ENCODE measurements at places on chromosomes 3 and 15.

DNA sequence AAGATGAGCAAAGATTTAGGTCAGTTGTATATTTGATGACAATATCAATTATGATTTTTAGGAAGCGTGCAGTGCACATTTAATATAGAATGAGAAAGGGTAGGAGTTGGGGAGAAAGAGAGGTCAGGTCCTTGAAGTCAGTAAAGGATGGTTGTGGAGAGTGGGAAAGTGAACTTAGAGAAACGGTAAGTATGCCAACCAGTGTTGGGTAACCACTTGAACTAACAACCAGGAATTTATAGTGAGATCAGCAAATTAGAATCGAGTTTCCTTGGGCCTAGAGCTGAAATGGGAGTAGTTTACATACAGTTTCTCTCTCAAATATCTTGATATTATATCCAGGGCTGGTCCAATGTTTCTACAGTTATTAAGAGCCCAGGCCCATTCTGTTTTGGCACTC, 188.5 kb upstream of the RBMS3 start:
- no peak for DNase-seq

DNA sequence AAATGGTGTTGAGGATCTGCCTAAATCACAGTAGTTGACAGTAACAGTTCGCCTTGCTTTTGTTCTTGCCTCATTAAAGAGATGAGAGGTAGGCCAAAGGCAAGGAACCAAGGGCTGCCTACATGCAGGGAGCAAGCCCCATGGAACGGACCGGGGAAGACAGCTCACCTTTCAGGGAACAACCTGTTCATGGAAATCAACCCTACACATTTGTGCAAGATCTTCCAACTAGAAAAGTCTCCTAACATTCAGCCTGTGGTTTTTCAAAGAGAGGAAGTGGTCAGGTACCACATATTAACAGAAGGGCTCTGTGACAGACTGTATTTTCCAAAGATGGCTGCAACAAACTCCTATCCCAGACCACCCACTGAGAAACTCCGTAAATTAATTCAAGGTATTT, 1031.8 kb upstream of the NR2F2 start:
- DNase-seq = no peak

DNA sequence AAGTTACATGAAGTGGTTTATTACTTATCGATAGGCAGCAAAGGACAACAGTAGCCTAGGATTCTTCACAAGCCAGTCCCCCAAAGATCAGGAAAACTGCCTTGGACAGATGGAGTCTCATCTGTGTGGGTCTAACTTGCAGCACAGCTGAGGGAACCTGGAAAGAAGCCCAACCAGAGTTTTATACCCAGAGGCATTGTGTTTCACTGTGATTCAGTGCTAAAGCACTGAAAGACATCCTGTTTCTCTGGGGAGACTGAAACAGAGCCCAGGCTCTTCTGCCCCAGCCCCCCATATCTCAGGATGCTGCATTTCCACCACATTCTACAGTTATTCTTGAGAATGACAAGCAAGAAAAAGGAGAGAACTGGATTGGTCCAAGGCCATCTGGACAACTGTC, 48.2 kb upstream of the PYDC2 start:
- no peak for DNase-seq

DNA sequence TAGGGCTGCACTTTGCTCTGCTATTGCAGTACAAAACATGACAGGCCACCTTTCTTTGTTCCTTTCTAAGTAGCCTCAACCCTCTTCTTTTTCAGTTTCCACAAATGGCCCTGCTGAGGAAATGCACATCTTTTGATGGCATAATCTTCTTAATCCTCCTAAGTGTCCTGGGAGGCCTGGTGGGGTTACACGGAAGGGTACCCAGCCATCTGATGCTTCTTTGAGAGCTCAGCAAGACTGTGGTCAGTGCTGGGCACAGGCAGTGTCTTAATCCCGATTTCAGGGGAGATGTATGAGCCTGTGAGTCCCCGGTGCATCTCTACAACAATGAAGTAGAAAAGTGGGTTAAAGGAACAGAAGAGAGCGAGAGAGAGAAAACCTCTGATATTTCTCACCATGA, 404.8 kb downstream of the GRM7 start:
- no peak for DNase-seq

DNA sequence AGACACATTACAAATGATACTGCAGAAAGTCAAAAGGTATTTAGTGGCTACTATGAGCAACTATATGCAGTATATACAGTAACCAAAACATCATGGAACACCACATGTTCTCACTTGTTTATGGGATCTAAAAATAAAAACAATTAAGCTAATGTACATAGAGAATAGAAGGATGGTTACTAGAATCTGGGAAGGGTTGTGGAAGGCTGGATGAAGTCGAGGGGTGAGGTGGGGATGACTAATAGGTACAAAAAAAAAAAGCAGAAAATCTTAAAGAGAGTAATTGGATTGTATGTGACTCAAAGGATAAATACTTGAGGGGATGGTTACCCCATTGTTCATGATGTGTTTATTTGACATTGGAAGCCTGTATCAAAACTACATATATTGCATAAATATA, 848.8 kb upstream of the GBE1 start:
- DNase-seq = no peak

DNA sequence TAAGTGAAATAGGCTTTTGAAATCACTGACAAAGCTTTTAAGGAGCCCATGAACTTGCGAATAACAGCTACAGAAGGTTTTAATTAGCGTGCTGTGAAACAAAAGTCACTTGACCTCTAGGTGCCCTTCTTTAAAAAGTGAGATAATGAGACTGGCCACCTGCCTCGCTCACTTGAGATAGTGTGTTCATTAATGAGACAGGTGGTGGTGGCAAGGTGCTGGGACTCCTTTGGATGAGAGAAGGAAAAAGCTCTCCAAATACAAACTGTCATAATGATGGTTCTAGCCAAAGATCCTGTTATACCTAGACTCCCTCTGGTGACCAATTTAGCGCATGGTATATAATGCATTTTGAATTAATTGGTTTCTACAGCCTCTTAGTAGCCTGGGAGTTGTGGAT, 22.7 kb upstream of the IREB2 start:
- DNase-seq = no peak

- DNase-seq = no peak
Observed at GRCh38 chr3:38579551-38580449, 69.7 kb downstream of the SCN5A start.

- peak; percentile 3 for DNase-seq
Observed at GRCh38 chr3:179181993-179182551, 33.9 kb downstream of the PIK3CA start.

DNA sequence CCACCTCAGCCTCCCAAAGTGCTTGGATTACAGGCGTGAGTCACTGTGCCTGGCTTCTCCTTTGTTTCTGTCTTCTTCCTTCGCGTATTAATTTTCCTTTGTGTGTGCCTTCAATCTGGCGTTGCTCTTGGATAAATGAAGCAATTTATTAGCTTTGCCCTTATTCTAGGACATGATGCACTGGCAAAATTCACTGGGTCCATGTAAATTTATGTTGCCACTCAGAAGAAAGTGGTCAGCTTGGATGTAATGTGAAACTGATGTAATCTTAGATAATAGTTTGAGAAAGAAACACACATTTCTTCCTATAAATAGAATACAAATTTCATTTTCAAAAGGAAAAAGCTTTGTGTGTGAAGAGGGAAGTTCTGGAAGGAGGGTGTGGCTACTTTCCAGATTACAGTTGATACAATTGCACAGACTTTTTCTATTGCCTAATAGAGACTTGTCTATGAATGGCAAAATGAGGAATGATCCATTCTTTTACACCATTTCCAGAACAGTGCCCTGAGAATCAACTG, 23.3 kb upstream of the ATP1B3 start:
- no peak for DNase-seq

GRCh38 chr3:108071368-108071767, 19.5 kb downstream of the CD47 start:
- no peak for DNase-seq

GRCh38 chr3:39446444-39446843, 21.0 kb upstream of the MOBP start:
- DNase-seq = no peak

DNA sequence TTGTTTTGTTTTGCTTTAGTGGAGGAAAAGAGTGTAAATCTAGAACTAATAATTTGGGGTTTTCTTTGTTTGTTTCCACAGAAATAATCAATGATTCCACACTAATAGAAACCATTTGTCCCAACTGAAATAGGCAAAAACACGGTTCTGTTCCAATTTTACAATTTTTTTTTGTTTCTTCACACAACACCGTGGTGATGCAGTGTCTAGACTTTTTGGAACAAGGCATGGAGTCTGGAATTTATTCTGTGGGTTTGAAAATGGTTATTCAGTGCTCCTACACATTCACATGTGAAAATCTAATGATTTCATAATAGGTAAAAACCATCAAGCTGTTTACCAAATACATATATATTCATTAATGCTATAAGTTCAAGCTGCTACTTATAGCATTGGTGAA, 629.0 kb upstream of the TGFBR2 start:
- no peak for DNase-seq

- DNase-seq = no peak
Observed at GRCh38 chr3:181292984-181293383, 303.4 kb upstream of the DNAJC19 start.

DNA sequence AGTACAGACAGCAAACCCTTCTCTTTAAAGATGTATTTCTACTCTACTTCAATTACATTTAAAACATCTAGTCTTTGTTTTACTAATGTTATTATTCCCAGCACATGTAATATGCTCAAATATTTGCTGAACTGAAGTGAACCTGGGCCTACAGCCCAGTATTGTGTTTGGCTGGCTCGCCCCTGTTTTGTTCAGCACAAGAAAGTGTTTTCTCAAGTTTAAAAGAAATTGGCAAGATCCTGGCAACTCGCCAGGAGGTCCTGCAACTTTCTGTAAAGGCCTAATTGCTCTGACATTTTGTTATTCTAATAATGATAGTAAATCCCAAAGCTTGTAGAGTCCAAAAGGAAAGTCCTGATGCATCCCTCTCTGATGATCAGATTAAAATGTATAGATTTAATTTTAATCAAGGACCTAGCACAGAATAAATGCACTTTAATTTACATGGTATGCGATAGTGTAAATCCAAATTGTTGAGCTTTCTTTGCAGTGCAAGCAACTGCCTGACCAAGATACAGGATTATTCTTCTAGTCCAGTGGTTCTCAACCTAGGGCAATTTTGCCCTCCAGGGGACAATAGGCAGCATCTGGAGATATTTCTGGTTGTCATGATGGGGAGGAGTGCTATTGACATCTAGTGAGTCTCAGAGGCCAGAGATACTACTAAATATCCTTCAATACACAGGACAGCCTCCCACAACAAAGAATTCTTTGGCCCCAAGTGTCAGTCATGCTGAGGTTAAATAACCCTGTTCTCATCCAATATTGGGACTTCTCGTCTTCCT, 35.7 kb upstream of the TMOD3 start:
- DNase-seq = no peak

GRCh38 chr3:32217339-32217738, 21.1 kb upstream of the CMTM8 start:
- DNase-seq = no peak

DNA sequence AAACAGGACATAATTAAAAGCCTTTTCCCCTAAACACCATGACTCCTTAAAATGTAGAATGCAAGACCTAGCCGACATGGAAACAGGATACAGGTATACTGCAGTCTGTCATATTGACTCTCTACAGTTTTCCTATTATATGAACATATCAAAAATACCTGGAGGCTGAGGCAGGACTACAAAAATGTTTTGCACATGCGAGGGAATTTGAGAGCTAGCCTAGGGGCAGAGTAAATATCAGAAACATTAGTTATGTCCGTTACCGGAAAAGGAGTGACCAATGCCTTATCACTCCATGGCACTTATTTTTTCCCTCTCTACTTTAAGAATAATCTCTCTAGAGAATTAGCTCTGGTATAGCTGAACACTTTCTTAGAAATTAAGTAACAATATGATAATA, 732.3 kb downstream of the TUSC7 start:
- DNase-seq = no peak

GRCh38 chr15:79987969-79988368, 17.0 kb upstream of the BCL2A1 start:
- DNase-seq = no peak

GRCh38 chr15:55628369-55628730, 40.2 kb upstream of the PYGO1 start:
- DNase-seq = no peak

DNA sequence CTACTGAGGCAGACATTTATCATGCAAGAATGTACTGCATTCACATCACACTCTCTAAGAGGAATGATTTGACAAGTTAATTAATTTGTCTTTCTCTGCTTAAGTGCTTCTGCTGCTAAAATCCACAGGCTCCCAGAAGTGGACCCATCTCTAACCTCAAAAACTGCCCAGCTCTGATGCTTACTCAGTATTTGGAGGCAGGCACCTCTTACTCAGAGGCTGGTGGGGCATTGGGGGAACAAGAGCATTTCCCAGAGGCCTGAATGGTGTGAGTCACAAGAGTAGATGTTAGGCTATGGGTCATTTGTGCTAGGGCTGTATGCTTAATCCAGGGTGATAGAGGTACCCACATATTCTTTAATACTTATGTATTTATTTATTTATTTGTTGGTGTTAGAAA, 34.4 kb upstream of the HCN4 start:
- DNase-seq = no peak

DNA sequence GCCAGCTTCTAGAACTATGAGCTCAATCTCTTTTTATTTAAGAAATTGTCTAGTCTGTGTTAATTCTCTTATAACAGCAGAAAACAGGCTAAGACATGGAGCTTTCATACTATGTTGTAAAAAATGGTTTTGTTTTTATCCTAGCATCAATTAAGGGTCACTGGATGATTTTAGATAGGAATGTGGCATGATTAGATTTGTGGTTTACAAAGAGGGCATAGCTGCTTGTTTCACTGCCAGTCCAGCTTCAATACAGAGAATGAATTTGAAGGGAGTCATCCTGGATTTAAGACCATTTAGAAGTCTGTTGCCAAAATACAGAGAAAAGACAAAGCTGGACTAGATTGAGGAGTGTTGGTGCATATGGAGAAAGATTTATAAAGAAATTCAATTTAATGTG, 532.6 kb upstream of the CCDC54 start:
- DNase-seq = no peak

DNA sequence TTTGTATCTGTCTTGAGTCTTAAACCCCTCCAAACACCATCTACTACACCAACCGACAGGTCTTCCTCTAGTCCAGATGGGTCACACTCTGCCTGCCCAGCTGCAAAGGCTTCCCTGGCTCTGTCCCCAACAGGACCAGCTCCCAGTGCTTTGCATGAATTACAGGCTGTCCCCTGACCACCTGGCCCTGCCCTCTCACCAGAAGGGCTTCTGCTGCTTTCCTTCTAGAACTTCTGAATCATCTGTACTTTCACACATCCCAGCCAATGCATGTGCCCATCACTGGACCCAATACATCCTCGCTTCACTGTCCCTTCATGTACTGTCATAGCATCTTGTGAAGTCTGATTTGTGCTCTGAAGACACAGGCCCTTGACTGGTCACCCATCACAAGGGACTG, 53.6 kb downstream of the HOMER2 start:
- DNase-seq = no peak

- DNase-seq = no peak
Observed at GRCh38 chr15:86849136-86849535, 769.5 kb downstream of the AGBL1 start.

- no peak for DNase-seq
Observed at GRCh38 chr3:144270100-144270499, 298.5 kb downstream of the DIPK2A start.

- no peak for DNase-seq
Observed at GRCh38 chr3:45302470-45302869, 76.4 kb upstream of the TMEM158 start.

Data from activated T-cell treated with anti-CD3 and anti-CD28 coated beads for 48 hours (primary cell).